ENCODE measurements at places on chromosomes 6 and 20. TPM values are rescaled to one million over a fixed set of nuclear protein-coding genes. Genes with fewer than 3 reads are reported as not detected.

FOXA2 gene
- total RNA-seq: not detected

DEFB124 gene
- not detected for total RNA-seq

FIG4 gene
- 49.8 TPM for total RNA-seq

FAM209A gene
- total RNA-seq: not detected

ME1 gene
- total RNA-seq: 2.2 TPM

MUC22 gene
- total RNA-seq: not detected

GSTA3 gene
- total RNA-seq: not detected

SPO11 gene
- total RNA-seq: not detected

LAMA4 gene
- total RNA-seq: 26.0 TPM

CD24 gene
- 943 TPM for total RNA-seq

CENPW gene
- 8.5 TPM for total RNA-seq

ADGB gene
- total RNA-seq: 0.31 TPM

CCM2L gene
- total RNA-seq: 2.8 TPM

MLIP gene
- 10.6 TPM for total RNA-seq

SLC32A1 gene
- 7.2 TPM for total RNA-seq

SMPDL3A gene
- 22.5 TPM for total RNA-seq

ZNF76 gene
- total RNA-seq: 20.7 TPM

Measured in parietal lobe (tissue), 2 donors.